ENCODE measurements at places on chromosomes 16 and 17.

- DNase-seq = no peak
Measured at GRCh38 chr17:81727324-81728031, 15.4 kb downstream of the SLC25A10 start.

- DNase-seq = no peak
Measured at GRCh38 chr17:44191941-44192496, 5.2 kb downstream of the TMUB2 start.

- DNase-seq = no peak
Measured at GRCh38 chr17:13862346-13862745, 207.0 kb upstream of the COX10 start.

DNA sequence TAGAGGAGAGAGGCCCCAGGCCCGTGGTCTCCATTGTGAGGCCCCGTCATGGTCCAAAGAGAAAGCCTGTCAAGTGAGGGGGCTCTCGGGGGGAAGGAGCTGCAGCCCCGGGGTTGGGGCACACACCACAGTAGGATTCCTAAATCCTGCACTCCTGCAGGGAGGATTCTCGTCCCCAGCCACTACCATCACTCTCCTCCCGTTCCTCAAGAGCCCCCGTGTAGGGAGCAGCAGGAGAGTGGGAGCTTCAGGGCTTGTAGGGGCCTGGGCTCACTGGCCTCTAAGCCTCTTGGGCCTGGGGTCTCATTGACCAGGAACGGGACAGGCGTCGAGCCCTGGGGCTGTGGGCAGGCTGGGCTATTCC is 821 bp downstream of the C16orf86 start:
- DNase-seq = no peak

GRCh38 chr16:79986352-79986751 is 385.8 kb upstream of the MAF start:
- no peak for DNase-seq

Measured in stimulated activated CD8-positive, alpha-beta memory T cell treated with anti-CD3 and anti-CD28 coated beads, Interleukin-15, amount 100 ng/mL, for 4 hours (primary cell).